NCI-H1417 (cell line): ENCODE measurements at places on chromosomes 2 and 18.

DNA sequence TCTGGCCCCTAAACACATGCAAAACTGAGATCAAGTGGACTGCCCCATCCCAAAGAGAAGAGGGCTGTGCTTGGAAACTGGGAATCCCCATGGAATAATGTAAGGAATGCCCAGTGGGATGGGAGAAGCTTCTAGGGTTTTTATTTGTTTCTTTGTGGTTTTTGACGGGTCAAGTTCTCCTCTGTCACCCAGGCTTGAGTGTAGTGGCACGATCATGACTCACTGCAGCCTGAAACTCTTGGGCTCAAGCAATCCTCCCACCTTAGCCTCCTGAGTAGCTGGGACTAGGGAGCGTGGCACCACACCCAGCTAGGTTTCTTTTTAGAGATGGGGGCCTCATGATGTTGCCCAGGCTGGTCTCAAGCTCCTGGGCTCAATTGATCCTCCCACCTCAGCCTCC is 101.7 kb upstream of the ZSWIM2 start:
- no peak for DNase-seq

- DNase-seq, result no peak
Measured at GRCh38 chr2:25996844-25997243, 14.5 kb upstream of the KIF3C start.

DNA sequence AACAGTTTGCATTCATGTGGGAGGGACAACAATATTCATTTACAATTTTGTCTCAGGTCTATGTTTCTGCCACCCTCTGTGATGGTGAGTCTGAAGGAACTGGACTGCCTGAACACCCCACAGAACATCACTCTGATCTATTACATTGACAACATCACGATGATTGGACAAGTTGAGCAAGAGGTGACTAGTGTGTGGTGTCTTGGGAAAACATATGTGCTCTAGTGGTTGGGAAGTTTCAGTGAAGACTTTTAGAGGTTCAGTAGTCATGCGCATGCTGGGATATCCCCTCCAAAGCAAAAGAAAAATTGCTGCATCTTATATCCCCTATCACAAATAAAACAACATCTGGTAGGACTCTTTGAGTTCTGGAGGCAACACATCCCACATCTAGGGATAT is 18.6 kb upstream of the CTLA4 start:
- DNase-seq, result no peak

- DNase-seq, result no peak
Measured at GRCh38 chr2:36477746-36478145, 120.2 kb downstream of the FEZ2 start.

- DNase-seq, result peak; percentile 7
Measured at GRCh38 chr18:22167471-22168241, 1.7 kb upstream of the GATA6 start.

- DNase-seq, result no peak
Measured at GRCh38 chr2:206969192-206969591, 29.9 kb downstream of the CPO start.

DNA sequence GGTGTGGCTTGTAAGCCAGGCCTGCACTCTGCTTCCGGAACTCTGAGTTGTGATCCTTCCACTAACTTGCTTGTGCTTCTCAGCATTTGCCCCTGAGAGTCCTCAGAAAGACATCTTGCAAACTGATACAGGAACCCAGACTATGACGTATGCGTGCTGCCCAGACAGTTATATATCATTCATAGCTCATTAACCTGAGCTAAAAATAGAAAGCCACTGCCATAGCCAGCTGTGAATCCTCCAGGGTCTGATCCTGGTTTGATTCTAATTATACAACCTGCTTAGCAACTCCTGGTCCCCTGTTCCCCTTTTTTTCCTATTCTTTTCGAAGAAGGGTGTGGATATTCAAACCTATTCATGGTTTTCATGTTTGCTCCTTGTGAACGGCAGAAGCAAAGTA is 63.7 kb downstream of the MARCHF4 start:
- peak; percentile 58 for DNase-seq

DNA sequence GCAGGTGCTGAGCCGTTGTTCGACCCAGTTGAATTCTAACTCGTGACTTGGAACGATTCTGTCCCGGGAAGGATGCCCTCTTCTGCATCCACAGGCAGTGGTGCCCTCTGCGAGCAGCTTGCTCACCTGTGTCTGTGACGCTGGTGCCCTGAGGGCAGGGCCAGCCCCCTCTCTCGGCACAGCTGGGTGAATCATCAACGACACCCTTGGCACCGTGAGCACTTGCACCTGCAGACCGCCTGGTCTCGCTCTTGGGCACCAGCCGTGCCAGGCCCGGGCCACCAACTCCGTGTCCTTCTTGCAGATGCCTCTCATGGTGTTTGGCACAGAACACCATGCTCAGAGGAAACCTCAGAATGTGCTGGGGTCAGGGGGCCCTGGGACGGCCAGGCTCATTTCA is 75.0 kb downstream of the SLC66A2 start:
- peak; percentile 65 for DNase-seq

DNA sequence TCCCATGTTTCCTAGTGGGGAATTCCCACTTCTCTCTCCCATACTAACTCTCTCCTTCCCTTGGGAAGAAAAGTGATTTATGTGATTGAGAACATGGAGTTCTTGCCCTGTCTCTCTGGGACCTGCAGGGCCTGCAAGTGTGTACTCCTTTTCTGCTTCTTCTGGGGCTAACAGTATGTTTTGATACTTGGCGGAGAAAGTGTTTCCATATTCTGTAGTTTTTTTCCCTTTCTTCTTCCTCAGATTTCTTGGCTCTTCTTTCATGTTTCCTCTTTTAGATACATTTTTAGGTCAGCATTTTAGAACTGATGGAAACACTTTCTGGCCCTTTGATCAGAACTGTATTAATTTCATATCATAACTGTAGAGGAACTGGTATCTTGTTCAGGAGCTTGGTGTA is 352.2 kb downstream of the DLGAP1 start:
- DNase-seq, result no peak
